ENCODE measurements at places on chromosomes 16 and 17.

DNA sequence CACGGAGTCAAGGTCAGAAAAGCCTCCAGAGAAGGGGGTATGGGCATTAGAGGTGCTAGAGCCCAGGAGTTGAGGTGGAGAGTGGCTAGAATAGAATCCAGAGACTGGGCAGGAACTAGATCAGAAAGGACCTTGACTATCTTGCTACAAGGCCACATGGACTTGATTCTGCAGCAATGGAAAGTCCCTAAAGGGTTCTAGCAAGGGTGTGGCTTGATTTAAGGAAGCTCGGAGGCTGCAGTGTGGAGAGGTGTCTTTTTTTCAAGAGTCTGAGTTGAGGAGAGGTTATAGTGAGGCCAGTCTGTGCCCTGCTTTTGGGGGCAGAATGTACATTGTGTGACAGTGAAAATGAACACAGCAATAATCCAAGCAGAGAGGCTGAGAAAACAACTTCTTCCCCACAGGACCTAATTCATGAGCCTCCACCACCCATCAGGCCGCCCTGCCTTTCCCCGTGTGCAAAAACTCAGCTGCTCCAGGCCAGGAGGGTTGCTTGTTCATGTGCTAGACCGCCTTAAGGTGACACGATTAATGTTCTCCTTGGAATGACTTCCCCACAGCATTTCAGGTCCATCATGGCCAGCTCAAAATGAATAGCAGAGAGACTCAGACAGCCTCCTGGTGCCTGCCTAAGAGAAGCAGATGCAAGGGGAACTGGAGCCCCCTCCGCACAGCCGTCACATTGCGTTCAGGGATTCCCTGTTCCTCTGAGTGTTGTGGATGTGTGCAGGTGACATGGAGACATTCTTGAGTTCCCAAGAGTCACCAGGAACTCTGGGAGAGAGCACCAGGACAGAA is 8.7 kb upstream of the BEAN1 start:
- DNase-seq: no peak

DNA sequence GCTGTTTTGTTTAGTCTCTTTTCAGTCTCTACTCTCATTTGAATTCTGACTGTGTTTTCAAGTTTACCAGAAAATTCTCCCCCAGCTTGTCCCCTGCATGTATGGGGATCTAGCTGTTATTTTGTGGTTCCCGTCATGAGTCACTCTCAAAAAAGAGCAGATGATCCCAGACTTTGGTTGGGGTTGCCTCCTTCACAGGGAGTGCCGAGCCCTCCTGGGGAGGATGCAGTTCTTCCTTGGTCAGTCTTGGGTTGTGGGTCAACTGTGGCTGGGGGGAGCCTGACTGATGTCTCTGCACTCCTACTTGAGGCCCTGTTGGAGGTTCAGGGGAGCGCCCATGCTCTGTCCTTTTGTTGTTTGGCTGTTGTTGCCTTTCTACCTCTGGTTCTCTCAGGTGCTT is 37.7 kb downstream of the EPN2 start:
- DNase-seq: peak; percentile 14

DNA sequence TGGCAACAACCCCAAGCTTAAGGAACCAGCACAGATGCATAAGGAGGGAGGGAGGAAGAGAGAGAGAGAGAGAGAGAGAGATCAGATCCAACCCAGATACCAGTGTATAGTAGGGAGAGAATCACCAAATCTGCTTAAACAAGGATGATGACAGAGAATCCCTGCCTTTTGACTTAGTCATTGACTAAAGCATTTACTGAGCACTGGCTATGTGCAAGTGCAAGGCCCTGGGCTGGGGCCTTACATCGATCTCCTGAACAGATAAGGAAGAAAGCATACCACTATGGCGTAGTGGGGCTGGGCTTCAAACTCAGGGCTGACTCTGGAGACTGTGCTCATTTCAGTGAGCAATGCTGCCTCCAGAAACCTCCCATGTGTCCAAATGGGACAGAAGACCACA is 15.8 kb downstream of the TSNAXIP1 start:
- peak; percentile 57 for DNase-seq

- DNase-seq: peak; percentile 41
Measured at GRCh38 chr16:84482001-84482891, 22.2 kb downstream of the MEAK7 start.

- no peak for DNase-seq
Measured at GRCh38 chr17:78738278-78738677, 43.8 kb downstream of the CYTH1 start.

- no peak for DNase-seq
Measured at GRCh38 chr16:22739077-22739476, 74.9 kb upstream of the HS3ST2 start.

DNA sequence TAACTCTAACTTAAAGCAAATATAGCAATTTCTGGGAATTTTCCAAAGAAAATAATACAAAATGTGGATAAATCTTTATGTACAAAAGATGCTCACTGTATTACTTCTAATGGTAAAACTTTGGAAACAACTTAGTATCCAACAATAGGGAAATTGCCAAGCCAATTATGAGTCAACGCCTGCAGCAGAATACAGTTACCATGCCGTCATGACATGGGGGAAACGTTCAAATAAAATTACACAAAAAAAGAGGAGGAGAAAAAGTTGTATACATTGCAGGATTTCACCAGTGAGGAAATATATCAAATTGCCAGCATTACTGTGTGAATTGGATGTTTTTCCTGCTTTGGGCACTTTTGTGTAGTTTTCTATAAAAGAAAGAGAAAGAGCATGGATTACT is 469.6 kb downstream of the SOX9 start:
- DNase-seq: peak; percentile 71

DNA sequence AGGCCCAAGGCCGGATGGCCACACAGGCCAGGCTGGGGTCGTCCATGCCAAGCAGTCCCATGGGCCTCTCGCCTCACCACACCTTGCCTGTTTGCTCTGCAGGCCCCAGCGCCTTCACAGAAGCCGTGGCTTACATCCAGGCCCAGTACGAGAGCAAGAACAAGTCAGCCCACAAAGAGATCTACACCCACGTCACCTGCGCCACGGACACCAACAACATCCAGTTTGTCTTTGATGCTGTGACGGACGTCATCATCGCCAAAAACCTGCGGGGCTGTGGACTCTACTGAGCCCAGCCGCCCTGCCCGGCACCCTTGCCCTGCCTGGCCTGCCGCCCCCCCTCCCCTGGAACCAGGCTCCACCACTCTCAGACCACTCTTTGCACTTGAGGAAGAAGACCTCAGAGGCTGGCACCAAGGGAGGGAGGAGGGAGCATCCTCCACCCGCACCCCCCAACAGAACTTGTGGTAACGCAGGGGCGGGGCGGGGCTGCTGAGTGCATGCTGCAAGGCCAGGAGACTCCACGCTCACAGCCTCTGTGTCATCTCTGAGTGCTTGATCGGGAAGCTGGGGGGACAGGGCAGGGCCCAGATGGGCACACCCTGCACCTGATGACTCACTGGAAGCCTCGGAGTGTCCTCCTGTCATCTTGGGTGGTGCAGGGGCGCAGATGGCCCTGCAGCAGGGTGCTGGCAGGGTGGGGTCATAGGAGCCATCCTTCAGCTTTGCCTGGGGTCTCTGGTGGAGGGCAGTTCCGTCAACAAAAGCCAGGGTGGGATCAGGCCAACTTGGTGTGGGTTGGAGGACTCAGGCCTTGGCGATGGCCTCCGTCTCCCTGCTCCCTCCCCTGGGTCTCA is 81.5 kb downstream of the AMFR start:
- DNase-seq: no peak
